ENCODE measurements at places on chromosomes 11 and 22. TPM values are rescaled to one million over a fixed set of nuclear protein-coding genes. Genes with fewer than 3 reads are reported as not detected.

FLRT1 gene
- not detected for polyA plus RNA-seq

TMX2 gene
- polyA plus RNA-seq = 218 TPM

ART1 gene
- not detected for polyA plus RNA-seq

CDC42EP2 gene
- 1.1 TPM for polyA plus RNA-seq

BTG4 gene
- not detected for polyA plus RNA-seq

TREH gene
- 0.09 TPM for polyA plus RNA-seq

OR6T1 gene
- not detected for polyA plus RNA-seq

PATE4 gene
- not detected for polyA plus RNA-seq

HSPB2 gene
- polyA plus RNA-seq = not detected

SCGB1C1 gene
- polyA plus RNA-seq = not detected

MED19 gene
- 15.9 TPM for polyA plus RNA-seq

GATD1 gene
- polyA plus RNA-seq = 144 TPM

DERL3 gene
- polyA plus RNA-seq = 12.4 TPM

SLC6A5 gene
- not detected for polyA plus RNA-seq

OR5T3 gene
- not detected for polyA plus RNA-seq

VPS11 gene
- polyA plus RNA-seq = 24.9 TPM

RAB1B gene
- 135 TPM for polyA plus RNA-seq

USP2 gene
- 9.5 TPM for polyA plus RNA-seq

SYCE3 gene
- not detected for polyA plus RNA-seq

LRRC4C gene
- polyA plus RNA-seq = not detected

DGAT2 gene
- polyA plus RNA-seq = 2.2 TPM

CD3D gene
- 69.6 TPM for polyA plus RNA-seq

C11orf42 gene
- not detected for polyA plus RNA-seq

SAA4 gene
- polyA plus RNA-seq = not detected

BAIAP2L2 gene
- polyA plus RNA-seq = 0.11 TPM

RAB3IL1 gene
- 28.2 TPM for polyA plus RNA-seq

PARVG gene
- not detected for polyA plus RNA-seq

IGLL5 gene
- not detected for polyA plus RNA-seq

CBLIF gene
- polyA plus RNA-seq = 0.49 TPM

DCHS1 gene
- polyA plus RNA-seq = under 0.01 TPM

SLC1A2 gene
- not detected for polyA plus RNA-seq

RAG2 gene
- polyA plus RNA-seq = 0.89 TPM

SRSF8 gene
- 37.1 TPM for polyA plus RNA-seq

HOATZ gene
- polyA plus RNA-seq = not detected

OR51E2 gene
- not detected for polyA plus RNA-seq

KCNJ11 gene
- 0.86 TPM for polyA plus RNA-seq

OR56A1 gene
- polyA plus RNA-seq = not detected

SCGB1D2 gene
- polyA plus RNA-seq = not detected

SLC37A2 gene
- 1.0 TPM for polyA plus RNA-seq

APOBEC3H gene
- not detected for polyA plus RNA-seq

NCF4 gene
- polyA plus RNA-seq = 0.42 TPM

MRGPRX2 gene
- polyA plus RNA-seq = not detected

DNAJB7 gene
- polyA plus RNA-seq = not detected

MLC1 gene
- polyA plus RNA-seq = 0.91 TPM

AGBL2 gene
- polyA plus RNA-seq = 6.1 TPM

CTSW gene
- polyA plus RNA-seq = not detected

ANKRD42 gene
- polyA plus RNA-seq = 8.8 TPM

LRRC74B gene
- 0.04 TPM for polyA plus RNA-seq

OR51B2 gene
- polyA plus RNA-seq = 2.7 TPM

CD3G gene
- 0.24 TPM for polyA plus RNA-seq

CASP5 gene
- polyA plus RNA-seq = not detected
